ENCODE measurements at places on chromosomes 6 and 20.

DNA sequence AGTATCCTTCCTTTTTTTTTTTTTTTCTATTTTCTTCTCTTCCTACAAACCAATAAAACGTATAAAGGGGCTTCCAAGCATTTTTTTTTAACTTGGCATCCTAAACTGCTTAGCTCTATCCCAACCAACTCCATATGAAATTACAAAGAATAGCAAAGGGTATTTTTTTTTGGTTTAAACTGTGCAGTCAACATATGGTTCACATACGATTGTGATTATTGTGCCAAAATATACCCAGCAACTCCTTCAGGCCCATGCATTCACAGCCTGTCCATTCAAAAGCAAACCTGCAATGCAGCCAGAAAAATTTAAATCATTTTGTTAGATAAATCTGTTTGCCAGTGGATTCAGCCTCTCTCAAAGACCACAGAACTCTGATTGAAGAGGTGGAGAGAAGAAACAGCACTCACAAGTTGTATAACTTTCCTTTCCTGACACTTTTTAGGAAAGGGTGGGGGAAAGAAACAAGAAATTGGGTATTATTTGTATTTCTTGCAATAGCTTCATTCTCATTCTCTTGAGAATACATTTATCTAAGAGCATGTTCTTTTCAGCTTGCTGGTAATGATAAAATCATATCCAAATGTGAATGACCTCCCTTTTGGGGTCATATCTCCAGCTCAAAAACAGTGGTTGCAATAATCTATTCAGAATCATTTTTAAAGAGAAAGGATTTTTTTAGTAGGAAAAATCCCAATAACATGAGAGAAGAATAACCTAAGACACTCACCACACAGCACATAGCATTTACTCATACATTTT lies 701.3 kb upstream of the CHD6 start:
- no peak for DNase-seq

- DNase-seq, result no peak
Observed at GRCh38 chr6:33071569-33071968, 1.9 kb downstream of the HLA-DPA1 start.

- no peak for DNase-seq
Observed at GRCh38 chr6:39982720-39983119, 48.5 kb upstream of the MOCS1 start.

DNA sequence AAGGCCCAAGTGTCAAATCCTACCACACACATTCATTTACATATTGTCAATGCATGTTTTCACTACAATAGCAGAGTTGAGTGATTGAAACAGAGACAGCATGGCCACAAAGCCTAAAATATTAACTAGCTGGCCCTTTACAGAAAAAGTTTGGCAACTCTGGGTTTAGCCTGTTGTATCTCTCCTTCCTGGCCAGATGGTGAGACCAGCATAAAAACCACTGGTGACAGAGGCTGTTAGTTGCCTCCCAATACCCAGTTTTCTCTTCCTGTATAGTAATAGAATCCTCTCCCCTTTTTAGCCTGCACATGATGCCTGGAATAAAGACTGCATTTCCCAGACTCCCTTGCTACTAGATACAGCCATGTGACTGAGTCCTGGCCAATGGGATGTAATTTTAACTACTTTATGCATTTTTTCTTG lies 100.0 kb upstream of the TAB2 start:
- no peak for DNase-seq

DNA sequence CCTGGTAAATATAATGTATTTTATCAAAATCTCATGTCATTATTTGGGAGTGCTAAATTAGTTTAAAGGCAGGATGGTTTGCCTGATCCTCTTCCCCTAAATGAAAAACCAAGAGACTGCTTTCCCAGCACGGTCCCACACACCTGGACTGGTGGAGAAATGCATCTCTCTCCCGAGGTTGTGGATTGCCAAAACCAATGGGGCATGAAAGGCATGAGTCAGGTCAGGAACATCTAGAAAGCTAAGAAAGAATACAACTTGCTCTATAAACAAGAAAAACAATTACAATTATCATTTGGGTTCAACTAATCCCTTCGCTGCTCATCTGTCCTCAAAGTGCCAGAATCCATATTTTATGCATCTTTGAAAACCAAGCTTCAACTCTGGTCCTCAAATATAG lies 308.3 kb upstream of the IRAK1BP1 start:
- no peak for DNase-seq

DNA sequence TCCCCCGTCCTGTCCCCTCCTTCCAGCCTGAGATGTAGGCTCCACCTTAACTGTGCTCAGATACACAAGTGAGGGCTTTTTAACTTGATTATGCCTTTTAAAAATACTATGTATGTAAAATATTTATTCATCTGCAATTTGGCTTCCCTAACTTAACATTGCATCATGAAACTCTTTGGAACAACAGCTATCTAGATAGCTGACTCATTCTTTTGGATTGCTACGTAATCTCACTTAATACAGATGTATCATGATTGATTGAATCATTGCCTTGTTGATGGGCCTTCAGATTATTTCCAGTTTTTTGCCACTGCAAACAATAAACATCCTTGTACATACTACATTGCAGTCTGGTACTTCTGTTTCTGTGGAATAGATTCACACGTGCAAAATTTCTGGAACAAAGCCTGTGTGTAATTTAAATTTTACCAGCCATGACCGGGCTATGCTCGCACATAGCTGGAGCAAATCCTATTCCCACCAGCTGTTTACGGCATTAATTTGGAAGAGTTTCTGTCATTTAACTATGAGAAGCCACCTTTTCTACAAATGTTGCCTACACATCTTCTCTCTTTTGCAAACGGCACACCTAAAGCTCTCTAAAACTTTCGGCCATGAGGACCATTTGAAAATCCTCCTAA lies 6.5 kb downstream of the PRND start:
- no peak for DNase-seq

- DNase-seq, result no peak
Observed at GRCh38 chr20:38412877-38413577, 22.1 kb downstream of the SNHG17 start.

DNA sequence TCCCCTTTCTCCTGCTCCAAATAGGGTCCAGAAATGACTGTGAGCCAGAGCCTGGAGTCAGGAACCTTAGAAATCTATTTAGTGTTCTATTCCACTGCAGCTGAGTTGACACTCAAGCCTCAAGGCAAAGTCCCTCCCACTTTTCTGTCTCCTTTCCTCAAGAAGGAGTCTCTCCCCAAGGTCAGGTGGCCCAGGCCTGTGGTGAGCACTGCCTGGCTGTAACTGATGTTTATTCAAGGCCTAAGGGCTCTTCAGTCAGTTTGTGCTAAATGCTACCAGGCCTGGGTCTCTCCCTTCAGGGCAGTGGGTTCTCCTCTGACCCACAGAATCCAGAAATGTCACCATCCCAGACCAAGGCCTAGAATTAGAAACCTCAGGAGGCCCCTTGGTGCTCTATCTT lies 1042.9 kb upstream of the EPHA7 start:
- DNase-seq, result no peak

GRCh38 chr20:25083141-25083772 lies 1.3 kb upstream of the VSX1 start:
- no peak for DNase-seq

DNA sequence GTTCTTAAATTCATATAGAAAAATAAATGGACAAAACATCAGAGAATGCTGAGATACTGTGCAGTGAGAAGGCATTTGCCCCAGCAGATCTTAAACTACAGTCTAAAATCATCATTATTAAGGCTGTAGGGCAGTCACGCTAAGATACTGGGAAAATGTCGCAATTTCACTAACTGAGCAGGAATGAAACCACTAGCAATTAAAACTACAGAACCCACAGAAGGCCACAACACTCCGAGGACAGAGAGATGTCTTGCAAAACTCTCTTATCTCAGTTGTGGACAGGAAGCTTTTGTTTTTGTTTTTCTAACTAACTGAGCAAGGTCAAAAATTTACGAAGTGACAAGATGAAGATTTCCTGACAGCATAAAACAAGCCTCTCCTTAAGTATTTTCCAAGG lies 18.2 kb downstream of the GNAS-AS1 start:
- DNase-seq, result no peak

- no peak for DNase-seq
Observed at GRCh38 chr6:138487102-138487604, 12.1 kb downstream of the NHSL1 start.

DNA sequence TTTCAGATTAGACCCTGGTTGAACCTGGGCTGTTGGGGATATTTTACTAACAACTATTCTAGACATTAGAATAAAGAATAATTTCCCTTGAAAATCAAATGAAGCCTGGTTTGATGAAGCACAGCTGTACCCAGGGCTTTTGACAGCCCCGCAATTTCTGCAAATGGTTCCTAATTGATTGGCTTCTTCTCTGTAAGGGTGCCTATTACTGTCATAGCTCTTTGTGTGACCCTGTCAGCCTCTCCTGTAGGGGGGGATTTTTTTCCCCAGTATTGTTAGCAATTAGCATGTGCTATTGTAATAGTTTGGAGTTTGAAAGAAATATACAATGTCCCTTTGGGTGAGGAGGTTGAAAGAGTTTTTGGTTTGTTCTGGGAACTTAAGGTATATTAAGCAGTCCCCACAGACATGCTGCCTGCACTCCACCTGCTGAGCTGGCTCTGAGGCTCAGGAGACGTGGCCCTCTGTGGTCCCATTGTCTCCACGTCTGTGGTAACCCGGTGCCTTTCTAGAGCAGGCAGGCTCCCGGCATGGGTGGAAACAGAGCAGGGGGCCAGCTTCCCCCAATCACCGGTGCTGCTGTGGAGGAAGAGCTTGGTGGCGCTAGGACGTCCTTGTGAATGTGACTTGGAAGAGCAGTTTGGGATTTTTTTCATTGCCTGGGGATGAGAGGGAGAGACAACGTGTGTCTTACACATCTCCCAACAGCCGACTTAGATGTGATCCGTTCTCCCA lies 47.3 kb upstream of the CLDN20 start:
- no peak for DNase-seq

- no peak for DNase-seq
Observed at GRCh38 chr6:9543649-9544048, 871.2 kb downstream of the TFAP2A start.

DNA sequence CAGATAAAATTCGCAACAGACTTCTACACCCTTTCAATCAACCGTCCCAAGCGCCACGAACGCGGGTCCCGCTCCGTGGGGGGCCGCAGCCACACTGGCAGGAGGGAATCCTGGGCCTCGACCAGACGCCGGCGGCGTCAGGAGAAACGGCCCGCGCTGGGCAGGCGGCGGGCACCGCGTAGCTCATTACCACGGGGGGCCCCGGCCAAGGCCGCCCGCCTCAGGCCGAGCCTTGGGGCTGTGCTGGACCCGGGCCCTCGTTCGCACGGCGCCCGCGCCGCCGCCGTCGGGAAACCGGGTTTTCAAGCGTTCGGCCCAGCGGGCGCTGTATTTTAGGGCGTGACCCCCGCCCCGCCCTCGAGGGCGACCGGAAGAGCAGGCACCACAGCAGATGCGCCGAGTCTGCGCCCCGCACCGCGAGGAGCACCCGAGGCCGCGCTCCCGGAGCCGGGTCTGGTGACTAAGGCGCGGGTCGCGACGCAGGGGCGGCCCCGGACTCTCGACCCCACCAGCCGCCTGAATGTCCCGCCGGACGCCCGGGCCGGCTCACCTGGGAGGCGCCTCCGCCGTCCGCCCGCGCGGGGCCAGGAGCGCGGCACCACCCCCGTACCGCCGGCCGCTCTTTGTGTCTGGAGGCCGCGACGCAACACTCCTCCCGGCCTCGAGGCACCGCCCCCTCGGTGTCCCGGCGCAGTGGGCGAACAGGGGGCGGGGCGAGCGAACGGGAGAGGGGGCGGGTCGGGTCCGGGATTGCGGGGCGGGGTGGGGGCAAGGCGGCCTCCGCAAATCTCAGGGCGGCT lies at the start of gene NINL:
NINL (minus strand) TSS at position 627 of the 800 bp plus-strand sequence. CDS start 58,944 bp downstream, outside the sequence.
- DNase-seq, result peak; percentile 15

DNA sequence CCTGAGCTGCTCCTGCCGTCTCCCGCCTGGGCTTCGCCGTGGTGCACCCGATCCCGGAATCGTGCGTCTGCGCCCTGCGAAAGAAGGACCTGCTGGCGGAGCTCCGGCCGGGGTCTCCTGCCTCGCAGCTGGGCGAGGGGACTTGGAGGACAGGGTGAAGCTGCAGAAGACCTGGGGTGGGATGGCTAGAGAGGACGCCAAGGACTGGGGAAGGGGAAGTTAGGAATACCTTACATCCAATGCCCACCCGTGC lies 150.2 kb downstream of the PRL start:
- no peak for DNase-seq

DNA sequence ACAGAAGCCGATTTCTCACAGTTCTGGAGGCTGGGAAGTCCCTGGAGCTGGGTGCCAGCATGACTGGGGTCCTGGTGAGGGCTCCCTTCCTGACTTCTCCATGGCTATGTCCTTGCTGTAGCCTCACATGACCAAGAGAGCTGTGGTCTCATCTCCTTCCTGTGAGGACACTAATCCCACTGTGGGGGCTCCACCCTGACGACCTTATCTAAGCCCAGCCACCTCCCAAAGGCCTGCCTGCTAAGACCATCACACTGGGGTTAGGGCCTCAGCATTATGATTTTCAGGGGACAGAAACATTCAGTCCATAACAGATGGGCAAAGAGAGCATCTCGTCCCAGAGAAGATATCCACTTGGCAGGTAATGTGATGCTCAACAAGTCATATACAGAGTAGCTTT lies 16.8 kb downstream of the RPP40 start:
- no peak for DNase-seq

- DNase-seq, result no peak
Observed at GRCh38 chr6:52210227-52210626, 24.1 kb downstream of the IL17A start.

GRCh38 chr20:46027245-46027853 lies 1.7 kb upstream of the SLC12A5 start:
- no peak for DNase-seq

GRCh38 chr6:16446273-16446672 lies 207.9 kb downstream of the GMPR start:
- DNase-seq, result no peak

DNA sequence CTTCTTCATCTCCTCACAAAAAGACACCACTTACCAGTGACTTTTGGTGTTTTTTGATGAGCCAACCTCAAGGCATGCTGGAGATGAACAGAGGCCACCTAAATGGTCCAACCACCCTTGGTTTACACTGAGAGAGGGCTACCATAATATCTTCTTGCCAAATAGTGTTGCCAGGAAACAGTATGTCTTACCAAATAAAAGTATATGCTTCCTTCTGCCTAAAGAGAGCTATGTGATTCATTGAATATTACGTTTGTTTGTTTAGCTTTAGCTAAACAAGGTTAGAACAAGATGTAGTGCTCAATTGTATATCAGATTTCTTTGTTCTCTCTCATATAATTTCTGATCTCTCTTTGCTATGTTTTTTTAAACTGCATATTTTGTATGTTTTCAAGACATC lies 40.6 kb upstream of the BMP6 start:
- no peak for DNase-seq

DNA sequence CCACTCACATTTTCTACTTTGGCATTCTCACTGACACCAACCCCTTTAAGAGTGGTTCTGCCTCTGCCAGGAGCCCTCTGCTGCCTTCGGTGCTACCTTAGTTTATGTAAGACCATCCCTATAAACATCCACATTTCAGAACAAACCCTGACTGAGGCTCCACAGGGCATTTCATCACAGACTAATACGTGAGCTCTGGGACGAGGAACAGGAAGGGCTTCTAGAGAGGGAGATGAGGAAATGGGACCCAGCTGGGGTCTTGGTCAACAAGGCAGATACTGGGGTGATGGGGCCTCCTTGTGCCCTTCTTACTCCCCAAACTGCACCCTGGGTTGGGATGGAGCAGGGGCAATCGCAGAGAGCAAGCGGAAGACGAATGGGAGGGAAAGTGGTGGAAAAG lies 86.5 kb upstream of the FYN start:
- no peak for DNase-seq
